HAP-1 (cell line): ENCODE measurements at places on chromosomes 4 and X.
A peak's percentile ranks its signal among the peaks of the same experiment; 100 is the strongest.

DNA sequence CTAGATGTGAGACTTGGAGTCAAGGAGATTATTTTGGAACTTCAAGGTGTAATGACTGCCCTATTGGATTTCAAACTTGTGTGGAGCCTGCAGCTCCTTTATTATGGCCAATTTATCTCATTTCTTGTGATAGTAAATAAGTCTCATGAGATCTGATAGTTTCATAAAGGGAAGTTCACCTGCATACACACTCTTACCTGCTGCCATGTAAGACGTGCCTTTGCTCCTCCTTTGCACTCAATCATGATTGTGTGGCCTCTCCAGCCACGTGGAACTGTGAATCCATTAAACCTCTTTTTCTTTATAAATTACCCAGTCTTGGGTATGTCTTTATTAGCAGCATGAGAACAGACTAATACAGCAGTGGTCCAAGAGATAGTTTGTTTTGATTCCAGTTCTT is 19.1 kb downstream of the PF4 start:
- no peak for DNase-seq

GRCh38 chr4:100428051-100428450 is 89.8 kb downstream of the EMCN start:
- no peak for DNase-seq

DNA sequence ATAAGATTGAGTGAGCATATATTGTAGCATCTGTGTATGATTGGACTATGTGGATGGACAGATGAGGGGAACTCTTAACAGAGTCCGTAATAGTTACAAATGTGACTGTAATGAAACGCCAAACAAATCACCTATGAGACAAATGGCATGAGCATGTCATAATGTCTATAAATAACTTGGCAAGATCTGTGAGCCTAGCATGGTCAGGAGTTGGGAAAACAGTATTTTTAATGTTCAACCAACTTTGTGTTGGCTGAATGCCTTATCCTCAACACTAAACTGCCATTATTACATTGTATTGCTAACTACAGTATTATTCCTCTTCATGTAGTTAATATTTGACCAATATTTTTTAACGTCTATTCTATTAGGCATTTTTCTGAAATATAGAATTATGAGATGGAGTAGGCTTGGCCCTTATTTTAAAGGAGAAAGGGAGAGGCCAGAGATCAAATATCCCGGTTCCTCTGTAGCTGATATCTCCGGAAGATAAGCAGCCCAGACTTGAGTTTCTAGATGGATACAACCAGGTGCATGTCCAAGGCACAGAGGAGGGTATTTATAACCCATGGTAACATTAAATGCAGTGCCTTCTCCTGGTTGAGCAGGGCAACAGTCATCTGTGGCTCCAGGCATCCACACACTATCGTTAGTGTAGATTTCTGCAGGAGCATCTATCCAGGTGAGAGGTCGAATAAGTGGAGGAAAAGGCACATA is 32.7 kb downstream of the PF4 start:
- DNase-seq: no peak

DNA sequence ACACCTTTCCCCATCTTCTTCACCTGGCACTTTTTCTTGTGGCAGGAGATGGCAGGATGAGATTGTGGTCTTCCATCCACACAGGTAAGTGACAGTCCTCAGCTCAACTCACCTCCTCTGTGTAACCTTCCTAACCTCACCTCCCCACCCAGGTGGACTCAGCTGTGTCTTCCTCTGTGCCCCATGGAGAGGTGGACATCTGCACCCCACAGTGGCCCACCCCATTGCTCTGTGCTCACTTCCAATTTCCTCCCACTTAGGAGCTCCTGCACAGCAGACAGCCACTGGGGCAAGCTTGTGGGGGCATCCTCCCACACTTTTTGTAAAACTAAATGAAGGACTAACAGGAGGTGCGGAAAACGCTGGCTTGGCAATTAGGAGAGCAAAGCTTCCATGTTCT is 61.6 kb downstream of the MSX1 start:
- DNase-seq: no peak

DNA sequence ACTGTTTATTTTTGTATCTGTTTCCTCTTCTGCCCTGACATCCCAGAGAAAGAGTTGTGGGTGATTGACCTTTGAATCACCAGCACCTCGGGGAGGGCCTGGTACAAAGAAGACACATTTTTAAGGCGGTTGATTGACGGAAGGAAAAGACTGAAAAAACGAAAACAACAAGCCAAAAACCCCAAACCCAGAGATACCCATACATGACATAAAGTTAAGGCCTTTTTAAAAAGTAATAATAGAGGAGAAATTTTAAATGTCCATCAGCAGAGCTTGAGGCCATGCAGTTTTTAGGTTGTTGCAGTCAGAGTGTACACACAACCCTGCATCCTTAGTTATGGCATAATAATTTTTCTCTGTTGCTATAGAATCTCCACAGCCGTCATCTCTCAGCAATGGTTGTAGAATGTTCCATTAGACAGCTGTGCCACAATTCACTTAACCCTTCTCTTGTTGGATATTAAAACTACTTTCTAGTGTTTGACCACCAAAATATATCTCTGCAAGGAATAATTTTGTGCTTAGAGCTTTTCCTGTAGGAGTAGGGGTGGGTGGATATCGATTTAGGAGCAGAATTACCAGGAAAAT is 110.2 kb downstream of the GNL3L start:
- DNase-seq: no peak

DNA sequence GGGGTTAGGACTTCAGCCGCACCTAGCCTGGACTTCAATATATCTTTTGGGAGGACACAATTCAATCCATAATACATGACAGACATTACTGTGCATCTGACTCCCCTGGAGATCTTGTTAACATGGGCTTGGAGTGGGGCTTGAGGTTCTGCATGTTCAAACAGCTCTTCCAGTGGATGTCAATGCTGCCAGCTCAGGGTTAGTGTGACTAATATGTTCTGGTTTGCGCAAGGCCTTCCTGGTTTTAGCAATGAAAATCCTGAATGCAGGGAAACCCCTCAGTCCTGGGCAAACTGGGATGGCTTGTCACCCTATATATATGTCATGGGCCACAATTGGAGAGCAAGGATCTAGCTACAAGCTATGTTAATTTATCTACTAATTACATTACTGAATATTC is 2.7 kb upstream of the TSPAN7 start:
- DNase-seq: no peak

DNA sequence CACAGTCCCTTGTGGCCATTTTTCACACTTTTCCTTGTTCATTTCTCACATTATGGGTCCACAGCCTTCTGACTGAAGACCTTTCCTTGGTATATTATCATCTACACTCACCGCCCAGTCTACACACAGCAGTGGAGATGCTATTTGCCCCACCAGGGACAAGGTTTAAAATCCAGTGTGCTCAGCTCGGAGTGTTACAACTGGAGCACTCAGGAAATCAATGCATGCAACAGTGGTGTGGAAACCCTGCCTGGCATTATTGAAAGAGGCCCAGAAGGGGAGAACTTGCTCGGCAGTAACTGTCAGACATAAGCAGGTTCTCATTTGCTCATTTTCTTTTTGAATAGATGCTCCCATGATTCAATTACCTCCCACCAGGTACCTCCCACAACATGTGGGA is 340.9 kb downstream of the DHRSX start:
- DNase-seq: no peak

DNA sequence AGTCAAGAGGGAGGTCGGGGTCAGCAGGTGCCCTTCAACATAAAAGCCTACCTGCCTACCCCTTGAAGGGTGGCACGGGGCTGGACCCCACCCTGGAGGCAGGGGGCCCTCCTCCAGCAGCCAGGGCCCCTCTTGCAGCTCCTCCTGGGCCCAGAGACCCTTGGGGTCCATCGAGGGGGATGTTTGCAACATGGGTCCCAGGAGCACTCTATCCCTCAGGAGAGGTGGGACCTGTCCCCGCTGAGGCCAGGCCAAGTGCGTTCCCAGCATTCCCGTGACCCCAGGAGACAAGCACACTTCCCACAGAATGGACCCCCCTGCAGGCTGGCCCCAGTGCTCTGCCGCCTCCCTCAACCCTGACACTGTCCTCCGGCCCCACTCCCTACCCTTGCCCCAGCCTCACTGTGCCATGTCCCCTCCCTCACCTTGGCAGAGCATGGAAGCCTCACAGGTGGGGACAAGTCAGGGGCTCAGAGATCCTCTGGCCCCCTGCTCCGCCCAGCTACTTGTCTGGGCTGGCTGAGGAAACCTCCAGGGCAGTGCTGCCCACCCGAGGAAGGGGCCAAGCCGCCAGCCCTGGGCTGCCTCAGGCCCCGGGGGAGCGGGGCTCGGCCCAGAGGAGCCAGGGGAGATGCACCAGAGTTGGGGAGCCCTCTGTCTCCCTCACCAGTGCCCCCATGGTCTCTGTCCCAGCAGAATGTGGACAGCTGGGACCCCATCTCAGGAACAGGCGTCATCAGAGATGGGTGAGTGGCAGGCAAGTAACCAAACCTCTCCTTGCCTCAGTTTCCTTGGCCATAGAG is 2.2 kb downstream of the MXD4 start:
- DNase-seq: peak; percentile 3

DNA sequence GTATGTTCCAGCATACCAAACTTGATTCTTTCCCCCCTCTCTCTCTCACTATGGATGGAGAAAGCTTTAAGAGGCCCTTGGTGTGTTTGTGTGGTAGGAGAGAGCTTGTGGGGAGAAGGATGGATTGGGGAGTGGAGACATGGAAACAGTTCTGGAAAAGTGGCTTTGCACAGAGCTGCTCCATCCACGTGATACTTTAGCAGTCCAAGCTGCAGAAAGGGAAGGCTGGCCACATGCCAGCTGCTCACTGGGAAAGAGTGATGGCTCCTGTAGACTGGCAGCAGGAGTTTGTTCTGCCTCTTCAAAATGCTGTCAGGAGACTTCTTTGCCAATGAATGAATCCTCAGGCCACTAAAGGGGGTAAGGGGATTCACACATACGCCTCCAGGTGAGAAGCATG is 21.7 kb upstream of the SEC24B start:
- DNase-seq: no peak

GRCh38 chrX:33840176-33840575 is 291.9 kb downstream of the FAM47A start:
- DNase-seq: no peak

- DNase-seq: no peak
Observed at GRCh38 chrX:153670748-153671588, 2.6 kb downstream of the PNCK start.

GRCh38 chr4:160372390-160372789 is 1269.5 kb downstream of the RAPGEF2 start:
- no peak for DNase-seq

DNA sequence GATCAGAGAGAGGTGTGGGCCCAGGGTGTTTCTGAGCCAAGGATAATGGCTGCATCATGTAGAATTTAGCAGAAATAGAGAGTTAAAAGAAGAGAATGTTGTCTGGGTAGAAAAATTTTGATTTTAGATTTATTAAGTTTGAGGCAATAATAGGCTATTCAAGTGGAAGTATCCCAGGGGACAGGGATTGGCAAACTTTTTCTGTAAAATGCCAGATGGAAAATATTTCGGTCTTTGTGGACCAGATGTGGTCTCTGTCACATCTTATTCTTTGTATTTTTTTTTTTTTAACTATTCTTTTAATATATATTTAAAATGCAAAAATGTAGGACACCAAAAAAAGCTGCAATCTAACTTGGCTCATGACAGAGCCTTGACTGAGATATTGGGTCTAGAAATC is 33.1 kb downstream of the IL15 start:
- no peak for DNase-seq

- no peak for DNase-seq
Observed at GRCh38 chr4:141375855-141376254, 155.2 kb downstream of the ZNF330 start.

- peak; percentile 31 for DNase-seq
Observed at GRCh38 chr4:28686618-28687017, 1826.0 kb downstream of the STIM2 start.

DNA sequence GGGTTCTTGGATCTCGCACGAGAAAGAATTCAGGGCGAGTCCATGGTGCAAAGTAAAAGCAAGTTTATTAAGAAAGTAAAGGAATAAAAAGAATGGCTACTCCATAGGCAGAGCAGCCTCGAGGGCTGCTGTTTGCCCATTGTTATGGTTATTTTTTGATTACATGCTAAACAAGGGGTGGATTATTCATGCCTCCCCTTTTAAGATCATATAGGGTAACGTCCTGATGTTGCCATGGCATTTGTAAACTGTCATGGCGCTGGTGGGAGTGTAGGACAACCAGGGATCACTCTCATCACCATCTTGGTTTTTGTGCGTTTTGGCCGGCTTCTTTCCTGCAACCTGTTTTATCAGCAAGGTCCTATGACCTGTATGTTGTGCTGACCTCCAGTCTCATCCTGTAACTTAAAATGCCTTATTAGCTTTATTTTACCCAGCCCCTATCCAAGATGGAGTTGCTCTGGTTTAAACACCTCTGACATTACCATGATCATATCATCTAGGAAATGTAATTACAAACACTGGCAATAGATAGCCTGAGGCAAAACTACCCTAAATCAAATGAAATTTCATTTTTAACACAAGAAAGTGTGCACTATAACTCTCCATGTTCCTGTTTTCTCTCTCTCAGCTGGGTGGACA is 94.3 kb upstream of the ATXN3L start:
- DNase-seq: peak; percentile 77
